ENCODE measurements at places on chromosomes 2 and 18.
A peak's percentile ranks its signal among the peaks of the same experiment; 100 is the strongest.

- no peak for DNase-seq
Observed at GRCh38 chr2:126241411-126241810, 414.5 kb upstream of the GYPC start.

DNA sequence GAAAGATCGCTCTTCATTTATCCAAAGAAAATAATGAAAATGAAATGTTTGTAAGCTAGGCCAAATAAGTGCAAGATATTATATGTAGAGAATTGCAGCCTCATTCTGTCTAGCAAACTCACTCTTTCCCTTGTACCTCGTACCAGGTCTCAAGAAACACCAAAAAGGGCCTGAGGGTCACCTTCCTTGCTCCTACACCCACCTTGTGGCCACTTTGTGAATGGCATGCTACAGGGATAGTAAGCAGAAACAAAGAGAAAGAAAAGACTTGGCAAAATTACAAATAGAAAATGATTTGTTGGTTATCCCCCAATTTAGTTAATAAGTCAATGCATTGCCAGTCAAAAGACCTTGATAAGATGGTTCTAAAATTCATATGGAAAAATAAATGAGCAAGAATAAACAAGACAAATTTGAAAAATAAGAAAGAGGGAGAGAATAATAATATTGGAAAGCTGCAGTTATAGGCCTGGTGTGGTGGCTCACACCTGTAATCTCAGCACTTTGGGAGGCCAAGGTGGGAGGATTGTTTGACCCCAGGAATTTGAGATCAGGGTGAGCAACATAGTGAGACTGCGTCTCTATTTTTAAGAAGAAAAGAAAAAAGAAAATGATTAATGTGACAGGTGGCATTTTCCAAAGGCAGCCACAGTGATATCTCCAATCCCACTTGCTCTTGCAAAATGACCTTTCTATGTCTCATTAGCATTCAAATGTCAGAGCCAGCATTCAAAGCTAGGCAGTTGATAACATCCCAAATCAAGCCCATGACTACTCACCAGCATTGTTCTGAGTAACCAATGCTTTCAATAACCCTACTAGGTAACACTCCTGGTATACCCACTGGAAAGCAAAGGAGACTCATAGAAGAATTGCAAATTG lies 38.8 kb upstream of the BMP10 start:
- peak; percentile 92 for DNase-seq

- DNase-seq: no peak
Observed at GRCh38 chr2:151849413-151850010, 21.3 kb upstream of the ARL5A start.

DNA sequence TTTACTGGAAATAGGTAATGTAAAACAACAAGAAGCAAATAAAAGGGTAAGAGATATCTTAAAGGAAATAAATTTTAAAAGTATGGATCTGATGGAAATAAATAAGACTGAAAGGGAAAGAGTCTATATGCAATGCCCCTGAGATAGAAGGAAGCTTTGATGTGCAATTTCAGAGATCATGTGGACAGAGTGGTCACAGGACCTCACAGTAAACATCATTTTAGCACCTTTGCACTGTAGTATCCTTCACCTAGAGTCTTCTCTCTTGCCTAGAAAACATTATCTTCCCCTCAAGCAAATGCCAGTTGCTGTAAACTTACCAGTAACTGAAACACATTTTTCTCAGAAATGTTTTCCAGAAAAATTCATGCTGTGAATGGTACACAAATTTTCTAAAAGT lies 1621.3 kb upstream of the TMEFF2 start:
- DNase-seq: no peak

DNA sequence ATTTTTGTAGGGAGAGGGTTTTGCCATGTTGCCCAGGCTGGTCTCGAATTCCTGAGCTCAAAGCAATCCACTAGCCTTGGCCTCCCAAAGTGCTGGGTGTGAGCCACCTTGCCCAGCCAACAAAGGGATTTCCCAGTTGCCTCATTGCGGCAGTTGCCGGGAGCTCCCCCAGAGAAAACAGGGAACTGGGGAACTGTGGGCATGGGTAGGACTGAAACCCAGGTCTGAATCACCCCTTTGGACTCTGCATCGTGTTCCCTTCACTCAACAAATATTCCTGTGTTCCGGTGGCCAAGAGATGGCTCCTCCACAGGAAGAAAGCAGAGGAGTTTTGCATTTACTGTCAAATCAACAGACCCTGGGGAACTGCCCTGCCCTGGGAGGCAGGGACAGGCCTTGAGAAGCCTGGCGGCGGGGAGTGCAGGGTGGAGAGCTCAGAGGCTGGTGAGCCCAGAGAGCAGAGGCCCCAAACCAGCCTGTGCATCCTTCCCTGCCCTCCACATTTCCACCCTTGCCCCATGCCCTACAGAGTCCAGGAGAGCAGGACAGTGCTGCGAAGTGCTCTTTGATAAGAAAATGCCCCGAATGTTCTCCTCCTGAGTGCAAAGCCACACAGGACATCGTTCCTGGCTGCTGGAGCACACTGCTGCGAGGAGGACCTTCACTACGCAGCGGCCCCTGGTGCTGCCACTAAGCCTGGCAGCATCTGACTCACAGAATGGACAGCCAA lies 24.9 kb downstream of the MYO7B start:
- no peak for DNase-seq

DNA sequence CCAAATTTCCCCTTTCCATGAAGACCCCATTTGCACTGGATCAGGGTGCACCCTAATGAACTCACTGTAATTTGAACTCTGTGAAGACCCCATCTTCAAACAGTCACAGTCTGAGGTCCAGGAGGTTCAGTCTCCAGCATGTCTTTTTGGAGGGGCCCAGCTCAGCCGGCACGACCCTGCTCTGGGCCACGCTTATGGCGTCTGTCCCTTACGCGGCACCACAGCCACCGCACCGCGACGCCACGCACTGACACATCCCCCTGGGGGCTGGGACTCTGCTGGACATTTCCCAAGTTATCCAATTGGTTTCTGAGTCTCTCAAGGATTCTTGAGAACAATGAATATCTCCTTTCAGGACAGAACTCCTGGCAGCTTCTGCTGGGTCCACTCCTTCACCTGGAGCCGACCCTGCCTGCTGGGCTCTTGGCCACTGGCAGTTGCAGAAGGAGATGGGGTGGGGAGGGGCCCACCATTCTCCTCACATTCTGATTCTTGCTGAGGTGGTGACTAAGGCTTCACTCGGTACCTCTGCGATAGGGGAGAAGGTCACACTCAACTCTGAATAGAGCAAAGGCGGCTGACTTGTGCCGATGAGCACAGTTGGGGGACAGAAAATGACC lies 124.0 kb downstream of the RTP5 start:
- no peak for DNase-seq

GRCh38 chr2:189217541-189217940 lies 38.0 kb upstream of the COL5A2 start:
- no peak for DNase-seq

- peak; percentile 68 for DNase-seq
Observed at GRCh38 chr2:238003234-238004031, 36.6 kb downstream of the UBE2F start.

- DNase-seq: no peak
Observed at GRCh38 chr2:161414042-161415033, 1.8 kb upstream of the TBR1 start.

- DNase-seq: no peak
Observed at GRCh38 chr2:101401326-101401665, 14.0 kb upstream of the CREG2 start.

- no peak for DNase-seq
Observed at GRCh38 chr18:9824474-9824832, 61.3 kb upstream of the TXNDC2 start.

GRCh38 chr2:60385648-60386047 lies 167.8 kb downstream of the BCL11A start:
- no peak for DNase-seq

DNA sequence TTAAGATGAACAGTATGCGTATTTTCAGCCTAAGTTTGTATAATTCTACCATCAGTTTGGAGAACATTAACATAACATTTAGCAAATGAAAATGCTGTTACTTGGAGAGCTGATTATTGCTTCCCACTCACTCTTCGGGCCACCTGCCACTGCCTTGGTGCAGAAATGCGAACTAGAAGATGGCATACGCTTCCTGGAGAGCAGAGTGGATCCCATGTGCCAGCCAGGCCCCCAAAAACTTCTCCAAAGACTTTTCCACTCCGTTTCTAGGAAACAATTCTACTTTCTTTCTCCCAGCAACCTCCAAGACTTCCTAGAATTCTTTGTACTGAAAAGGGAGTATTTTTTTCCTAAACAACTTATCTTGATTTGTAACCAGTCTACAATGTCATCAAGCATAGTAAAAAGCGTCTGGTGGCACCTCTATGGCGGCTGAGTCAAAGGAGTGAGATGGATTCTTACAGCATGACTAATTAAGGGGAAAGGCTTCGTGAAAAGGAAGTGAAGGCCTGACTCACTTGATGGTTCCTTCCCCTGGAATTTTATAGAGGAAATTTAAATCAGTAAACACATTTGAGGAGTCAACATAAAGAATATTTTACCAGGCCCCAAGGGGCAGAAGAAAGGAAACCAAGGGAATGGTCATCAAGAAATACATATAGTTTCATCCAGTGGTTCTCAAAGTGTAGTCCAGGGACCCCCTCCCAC lies 36.6 kb downstream of the FEZ2 start:
- DNase-seq: no peak

DNA sequence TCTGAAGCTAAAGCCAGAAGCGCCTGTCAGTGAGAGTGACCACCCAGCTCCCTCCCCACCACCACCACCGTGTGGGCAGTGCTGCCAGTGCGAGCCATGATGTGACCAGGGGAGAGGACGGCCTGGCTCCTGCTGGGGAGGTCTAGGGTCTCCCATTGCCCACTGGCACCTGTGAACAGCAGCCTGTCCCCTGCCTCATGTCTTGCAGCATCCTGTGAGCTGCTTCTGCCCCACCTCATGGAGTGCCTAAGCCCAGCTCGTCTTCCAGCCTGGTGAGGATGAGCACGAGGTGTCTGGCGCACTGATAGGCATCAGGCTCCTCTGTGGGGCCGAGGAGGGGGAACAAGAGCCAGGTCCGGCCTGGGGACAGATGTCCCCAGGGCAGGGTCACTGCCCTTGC lies 61.4 kb downstream of the FAM168B start:
- DNase-seq: no peak

GRCh38 chr2:234853729-234854128 lies 98.1 kb upstream of the SH3BP4 start:
- no peak for DNase-seq

GRCh38 chr18:78587626-78588600 lies 391.7 kb upstream of the SALL3 start:
- DNase-seq: no peak

- no peak for DNase-seq
Observed at GRCh38 chr18:7116001-7116730, 1.4 kb downstream of the LAMA1 start.

DNA sequence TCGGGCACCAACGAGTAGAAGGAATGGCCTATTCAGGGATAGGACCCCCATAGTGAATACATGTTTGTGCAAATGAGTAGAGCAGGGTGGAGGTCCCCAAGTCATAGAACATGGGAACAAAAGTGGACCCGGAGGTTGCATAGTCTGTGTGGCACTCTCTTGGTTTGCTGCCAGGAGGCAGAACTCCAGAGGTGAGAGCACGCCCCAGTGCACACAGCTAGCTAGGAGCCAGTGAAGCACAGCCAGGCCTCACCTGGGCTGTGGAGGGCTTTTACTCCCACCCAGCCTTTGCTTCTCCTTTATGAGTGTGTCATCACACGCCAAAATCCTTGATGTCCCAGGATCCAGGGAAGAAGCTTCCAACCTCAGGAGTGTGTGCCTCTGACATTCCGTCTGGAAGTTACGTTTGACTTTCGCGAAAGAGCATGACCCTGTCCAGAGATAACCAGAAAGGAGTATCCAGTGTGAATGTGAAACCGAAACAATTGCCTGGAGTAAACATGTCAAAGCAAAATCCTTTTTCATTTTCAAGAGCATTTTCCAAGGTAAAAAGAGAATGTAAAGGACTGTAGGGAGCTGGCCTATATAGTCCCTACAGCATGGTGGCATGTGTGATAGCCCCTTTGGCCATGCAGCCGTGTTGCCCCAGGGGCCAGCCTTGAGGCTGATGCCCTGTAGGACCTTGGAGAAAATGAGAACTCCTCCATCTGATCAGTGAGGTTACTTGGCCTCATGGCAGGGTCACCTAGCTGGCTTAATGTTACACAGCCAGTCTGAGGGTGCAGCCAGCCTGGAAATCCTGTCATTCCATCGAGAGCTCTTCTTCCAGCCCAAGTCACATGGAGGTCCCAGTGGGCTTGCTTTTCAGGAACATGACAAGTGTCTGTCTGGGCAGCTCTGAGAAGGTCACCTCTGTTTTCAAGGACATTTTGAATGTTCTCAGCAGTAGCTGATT lies 8.8 kb downstream of the TRIB2 start:
- no peak for DNase-seq

GRCh38 chr2:98158305-98158704 lies 71.3 kb downstream of the VWA3B start:
- DNase-seq: no peak

DNA sequence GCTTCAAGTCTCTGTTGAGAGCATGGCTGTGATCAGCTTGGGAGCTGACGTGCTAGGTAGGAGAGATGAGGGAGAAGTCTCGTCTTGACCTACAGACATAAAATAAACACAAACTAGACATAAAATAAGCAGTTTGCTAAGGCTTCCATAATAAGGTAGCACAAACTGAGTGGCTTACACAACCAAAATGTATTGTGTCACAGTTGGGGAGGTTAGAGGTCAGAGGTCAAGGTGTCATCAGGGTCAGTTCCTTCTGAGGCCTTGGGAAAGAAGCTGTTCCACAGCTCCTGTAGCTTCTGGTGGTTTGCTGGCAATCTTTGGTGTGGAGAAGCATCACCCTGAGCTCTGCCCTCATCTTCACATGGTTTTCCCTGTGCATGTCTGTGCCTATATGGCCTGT lies 20.2 kb downstream of the DAW1 start:
- no peak for DNase-seq

DNA sequence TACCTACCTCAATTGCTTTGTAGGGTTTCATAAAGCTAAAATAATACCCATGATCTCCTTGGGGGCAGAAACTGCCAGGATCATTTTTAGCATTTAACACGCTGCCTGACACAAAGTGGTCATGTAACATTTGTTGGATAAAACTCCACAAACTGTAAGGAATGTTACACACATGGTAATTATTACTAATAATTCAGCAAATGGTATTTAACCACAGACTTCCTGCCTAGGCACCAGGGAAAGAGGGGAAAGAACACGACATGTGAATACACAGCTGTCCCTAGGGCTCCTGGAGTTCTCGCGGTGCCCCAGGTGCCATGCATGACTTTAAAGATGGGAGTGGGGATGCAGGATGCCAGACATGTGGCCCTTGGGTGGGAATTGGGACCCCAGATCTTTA lies 43.5 kb downstream of the ASAP2 start:
- no peak for DNase-seq

- no peak for DNase-seq
Observed at GRCh38 chr18:51540562-51540961, 343.1 kb upstream of the MEX3C start.

- no peak for DNase-seq
Observed at GRCh38 chr2:75381032-75381431, 179.7 kb downstream of the EVA1A start.
